ENCODE measurements at places on chromosomes 12 and 14.

- DNase-seq, result no peak
Observed at GRCh38 chr12:64675795-64676194, 65.5 kb downstream of the RASSF3 start.

- no peak for DNase-seq
Observed at GRCh38 chr14:97180304-97181200, 383.4 kb downstream of the VRK1 start.

DNA sequence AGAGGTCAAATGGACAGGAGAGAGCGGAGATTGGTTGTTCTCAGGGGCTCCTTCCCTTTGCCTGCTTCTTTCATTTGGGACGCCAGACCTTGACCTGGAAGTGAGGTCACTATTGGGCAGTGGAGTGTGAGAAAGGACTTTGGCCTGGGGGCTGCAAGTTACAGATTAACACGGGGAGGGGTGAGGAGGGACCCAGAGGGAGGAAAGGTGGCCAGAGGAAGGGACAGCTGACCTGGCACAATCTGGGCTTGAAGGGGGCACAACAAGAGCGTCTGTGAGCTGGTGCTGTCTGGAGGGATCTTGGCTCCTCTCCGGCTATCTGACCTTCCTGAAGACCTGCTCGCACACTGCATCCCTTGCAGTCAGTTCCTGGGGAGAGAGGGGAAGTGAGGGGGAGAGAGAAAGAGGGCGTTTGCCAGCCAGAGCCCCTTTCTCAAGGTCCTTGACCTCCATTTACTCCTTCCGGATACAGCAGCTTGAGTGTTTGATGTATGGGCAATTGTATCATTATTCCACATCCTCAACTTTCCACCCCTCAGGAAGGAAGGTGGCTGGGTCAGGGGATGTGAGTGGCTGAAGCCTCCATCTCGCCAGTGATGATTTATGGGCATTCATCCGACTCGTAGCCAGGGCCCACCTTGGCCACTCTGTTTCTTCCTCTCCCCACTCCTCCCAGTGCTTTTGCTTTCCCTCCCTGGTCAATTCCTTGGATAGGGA lies 4.7 kb downstream of the RBP5 start:
- no peak for DNase-seq

GRCh38 chr12:4031703-4032291 lies 158.6 kb upstream of the PARP11 start:
- no peak for DNase-seq

- no peak for DNase-seq
Observed at GRCh38 chr12:56722832-56723231, 2.3 kb downstream of the NACA start.

Data from stimulated activated CD4-positive, alpha-beta T cell treated with anti-CD3 and anti-CD28 coated beads, TNF-alpha, amount 100 ng/mL, for 1 hour (primary cell).